ENCODE measurements at places on chromosomes 1 and 21.

- DNase-seq = peak; percentile 26
Measured at GRCh38 chr1:222653178-222653827, 35.4 kb downstream of the MIA3 start.

DNA sequence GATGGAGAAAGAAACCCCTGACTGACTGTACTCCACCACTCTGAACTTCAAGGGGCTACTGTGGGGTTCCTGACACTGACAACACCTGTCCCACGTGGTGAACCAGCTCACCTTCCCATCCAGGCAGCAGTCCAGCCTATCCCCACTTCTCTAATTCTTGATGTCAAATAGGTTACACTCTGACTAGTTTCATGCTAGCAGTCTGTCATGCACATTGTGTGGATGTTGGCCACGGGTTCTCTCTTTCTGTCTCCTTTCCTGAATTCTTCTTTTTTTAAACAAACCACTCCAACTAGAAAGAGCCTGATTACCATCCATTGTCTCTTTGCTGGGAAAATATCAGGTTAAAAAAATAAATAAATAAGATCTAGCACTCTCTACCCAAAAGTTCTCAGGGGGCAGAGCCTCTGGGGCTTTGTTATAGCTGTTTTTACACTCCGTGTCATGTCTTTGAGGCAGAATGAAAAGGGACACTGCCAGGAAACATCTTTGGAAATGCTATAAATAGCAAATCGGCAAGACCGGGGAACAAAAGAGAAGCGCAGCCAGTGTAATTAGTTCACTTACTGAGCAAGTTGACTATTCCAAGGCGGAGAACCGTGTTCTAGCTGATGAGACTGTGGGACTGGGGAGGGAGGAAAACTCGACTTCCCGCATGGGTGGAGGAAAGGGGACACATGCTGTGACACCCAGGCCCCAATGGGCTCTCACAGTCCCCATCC, 356.1 kb downstream of the OMA1 start:
- DNase-seq = no peak

GRCh38 chr1:222616525-222616924, 1.4 kb upstream of the MIA3 start:
- peak; percentile 13 for DNase-seq

- DNase-seq = no peak
Measured at GRCh38 chr1:184771190-184771691, 16.6 kb upstream of the EDEM3 start.

DNA sequence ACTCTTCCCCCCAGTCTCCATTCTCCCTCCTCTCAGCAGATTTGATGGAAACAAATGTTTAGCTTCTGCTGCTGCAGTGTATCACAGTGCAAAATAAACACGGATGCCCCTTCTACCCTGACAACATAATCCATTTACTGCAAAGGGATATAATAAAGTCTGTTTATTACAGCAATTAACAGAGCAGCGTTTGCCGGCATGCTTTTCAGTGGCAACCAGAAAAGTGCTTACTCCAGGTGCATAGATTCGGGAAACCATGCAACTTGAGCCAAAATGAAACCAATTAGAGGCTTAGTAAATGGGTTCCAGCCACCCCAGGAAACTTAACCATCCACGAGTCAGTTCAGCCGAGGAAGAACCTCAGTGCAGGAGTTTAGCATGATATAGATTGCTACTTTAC, 12.9 kb upstream of the LEMD1 start:
- no peak for DNase-seq

DNA sequence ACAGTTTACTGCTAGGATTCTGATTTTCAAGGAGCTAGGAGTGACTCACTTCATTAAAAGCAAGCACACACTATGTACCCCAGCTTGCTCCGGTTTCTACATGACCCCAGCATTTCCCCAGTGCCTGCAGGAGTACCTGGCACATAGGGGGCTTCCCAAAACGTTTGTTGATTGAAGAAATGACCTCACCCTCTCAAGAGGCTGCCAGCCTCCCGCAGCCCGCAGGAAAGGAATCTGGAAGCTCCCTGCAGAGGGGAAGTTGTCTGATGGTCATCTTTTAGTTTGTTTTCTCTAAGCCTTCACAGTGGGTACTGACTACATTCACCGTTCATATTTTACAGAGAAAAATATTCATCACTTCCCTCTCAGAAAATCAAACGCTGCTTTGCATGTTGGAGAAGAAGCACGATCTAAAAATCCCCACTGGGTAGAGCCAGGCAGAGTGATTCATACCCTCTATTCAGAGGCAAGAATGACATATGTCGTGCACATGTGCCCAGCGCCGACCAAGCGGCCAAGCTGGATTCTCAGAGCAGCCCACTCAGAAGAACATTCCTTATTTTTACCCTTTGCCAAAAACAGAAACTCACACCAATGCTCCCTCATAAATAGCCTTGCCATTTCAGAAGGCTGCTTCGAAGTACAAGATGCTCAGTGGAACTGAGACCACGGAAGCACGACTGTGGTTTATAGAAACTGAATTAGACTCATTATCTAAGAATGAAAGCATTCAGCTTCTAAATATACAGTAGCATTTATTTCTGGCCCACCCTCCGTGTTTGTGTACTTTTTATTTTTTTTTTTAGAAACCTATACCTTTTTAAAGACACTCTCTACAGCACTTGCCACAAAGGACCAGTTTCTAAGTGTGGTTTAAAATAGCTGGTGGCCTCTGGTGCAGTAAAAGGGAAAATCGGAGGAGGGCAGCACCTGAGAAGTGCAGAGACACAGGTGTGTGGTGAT, 143.2 kb downstream of the MIS18A start:
- DNase-seq = no peak

- no peak for DNase-seq
Measured at GRCh38 chr1:4709641-4710040, 55.2 kb downstream of the AJAP1 start.

DNA sequence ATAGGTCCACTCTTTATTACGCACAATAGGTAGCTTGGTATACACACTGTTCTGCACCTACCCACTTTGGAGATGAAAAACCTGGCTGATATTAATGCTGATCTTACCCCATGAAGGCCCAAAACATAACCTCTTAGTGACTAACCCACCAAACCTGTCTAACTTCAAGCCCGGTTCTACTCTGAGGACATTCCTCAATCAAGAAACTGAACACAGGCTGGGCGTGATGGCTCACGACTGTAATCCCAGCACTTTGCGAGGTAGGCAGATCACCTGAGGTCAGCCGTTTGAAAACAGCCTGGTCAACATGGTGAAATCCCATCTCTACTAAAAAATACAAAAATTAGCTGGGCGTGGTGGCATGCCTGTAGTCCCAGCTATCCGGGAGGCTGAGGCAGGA, 50.5 kb downstream of the EYA3 start:
- DNase-seq = no peak

- no peak for DNase-seq
Measured at GRCh38 chr1:81920886-81921285, 120.2 kb downstream of the ADGRL2 start.

GRCh38 chr1:84103197-84103992, 40.7 kb upstream of the PRKACB start:
- no peak for DNase-seq

GRCh38 chr1:55418208-55419000, 203.2 kb upstream of the USP24 start:
- no peak for DNase-seq

- no peak for DNase-seq
Measured at GRCh38 chr21:27026501-27026900, 59.6 kb upstream of the ADAMTS5 start.

- DNase-seq = no peak
Measured at GRCh38 chr1:185059950-185060571, 14.7 kb downstream of the RNF2 start.

DNA sequence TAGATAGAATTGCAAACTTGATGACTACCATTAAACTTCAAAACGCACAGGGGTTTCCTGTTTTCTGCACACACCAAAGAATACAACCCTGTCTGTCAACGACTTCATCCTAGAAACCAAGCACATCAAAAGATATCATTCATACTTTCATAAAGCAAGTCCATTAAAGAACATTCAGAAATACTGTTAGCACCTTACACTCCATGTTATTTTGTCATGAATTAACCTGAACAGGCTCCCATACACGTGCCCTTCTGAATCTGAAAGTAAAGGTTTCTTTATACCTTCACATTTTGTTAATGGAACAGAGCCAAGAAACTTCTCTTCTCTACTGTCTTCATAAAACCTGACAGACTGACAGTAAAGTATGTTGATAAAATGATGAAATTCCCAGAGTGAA, 46.1 kb downstream of the PUM1 start:
- peak; percentile 28 for DNase-seq

GRCh38 chr1:9044236-9044635, 18.0 kb upstream of the SLC2A7 start:
- DNase-seq = no peak

DNA sequence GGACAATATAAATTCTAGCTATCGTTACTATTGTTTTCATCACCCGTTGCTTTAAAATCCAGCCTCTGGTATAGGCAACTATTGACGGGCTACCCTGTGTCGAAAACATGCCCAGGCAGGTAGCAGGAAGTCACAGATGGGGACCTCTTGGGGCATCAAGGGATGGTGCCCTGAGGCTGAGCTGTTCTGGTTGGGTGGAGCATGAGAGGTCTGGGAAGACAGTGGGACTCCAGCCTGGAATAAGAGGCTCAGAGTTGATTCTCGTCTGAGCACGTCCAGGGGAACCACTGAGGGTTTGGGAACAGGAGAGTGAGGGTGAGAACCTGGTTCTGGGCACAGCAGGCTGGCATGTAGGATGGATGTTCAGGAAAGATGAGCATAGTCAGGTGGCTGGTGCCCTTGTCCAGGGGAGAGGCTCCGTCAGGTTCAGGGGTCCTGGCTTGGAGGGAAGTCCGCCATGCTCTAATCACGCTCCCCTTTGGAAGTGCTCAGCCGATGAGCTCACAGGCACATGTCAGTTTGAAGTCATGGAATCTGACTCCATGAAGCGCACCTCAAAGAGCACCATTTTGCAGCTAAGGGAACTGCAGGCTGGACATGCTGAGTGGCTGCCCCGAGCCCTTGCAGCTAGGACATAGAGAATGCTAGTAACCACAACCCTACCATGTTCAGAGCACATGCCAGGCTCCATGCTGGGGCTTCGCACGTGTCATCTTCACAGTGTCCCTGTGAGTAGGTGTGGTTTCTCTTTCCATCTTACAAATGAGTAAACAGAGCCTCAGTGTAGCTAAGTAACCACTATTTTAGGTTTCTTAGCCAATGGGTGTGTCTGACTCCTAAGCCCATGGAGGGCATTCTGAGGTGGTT, 21.0 kb downstream of the PCSK9 start:
- DNase-seq = no peak

GRCh38 chr1:213585959-213586586, 401.7 kb upstream of the PROX1 start:
- DNase-seq = no peak

DNA sequence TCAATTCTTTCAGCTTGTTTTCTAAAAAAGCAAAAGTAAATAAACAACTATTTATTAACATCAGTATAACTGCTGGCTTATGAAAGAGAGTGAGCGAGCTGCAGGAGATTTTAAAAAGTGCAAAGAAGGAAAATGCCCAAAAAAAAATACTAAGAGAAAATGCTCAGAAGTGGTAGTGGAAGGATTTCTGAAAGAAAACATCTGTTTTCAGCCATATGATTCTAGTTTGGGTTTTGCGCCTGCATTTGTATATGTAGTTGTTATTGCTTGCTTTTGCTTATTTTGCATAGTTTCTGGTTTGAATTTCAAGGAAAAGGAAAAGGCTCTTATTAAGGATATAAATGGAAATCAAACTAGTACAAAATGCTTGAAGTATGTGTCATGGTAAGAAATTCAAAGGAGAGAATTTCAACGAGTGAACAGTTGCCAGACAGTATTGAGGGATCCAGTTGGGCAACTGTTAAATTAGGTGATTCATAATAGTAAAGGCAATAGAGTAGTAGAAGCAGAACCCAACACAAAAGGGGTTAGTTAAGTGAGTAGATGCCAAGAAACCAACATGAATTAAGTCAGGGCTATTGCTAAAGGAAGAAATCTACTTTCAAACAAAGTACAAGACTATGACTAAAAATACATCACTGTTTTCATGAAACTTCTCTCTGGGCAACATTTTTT, 1.2 kb downstream of the GBP5 start:
- no peak for DNase-seq

DNA sequence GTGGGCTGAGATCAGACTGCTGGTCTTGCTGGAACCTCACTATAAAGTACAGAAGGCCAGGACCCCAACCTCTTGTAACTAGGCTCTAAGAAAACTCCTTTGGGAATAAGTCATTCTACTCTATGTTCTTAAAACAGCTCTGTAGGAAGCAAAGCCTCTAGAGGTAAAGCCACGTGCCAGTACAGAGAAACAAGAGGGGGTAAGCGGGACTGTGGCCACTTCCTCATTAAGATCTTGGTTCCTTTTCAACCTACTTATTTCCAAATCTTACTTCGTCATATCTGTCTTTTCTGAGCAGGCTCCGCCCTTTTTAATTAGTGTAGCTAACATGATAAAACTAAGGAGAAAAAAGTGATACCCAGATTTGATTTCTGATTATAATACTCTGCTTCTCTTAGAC, 3.8 kb downstream of the NCSTN start:
- no peak for DNase-seq

- DNase-seq = no peak
Measured at GRCh38 chr1:168319691-168320090, 39.0 kb downstream of the TBX19 start.

GRCh38 chr1:14778541-14778897, 180.0 kb downstream of the KAZN start:
- DNase-seq = no peak

GRCh38 chr1:107530543-107530942, 389.7 kb downstream of the NTNG1 start:
- DNase-seq = no peak

Data from natural killer cell (primary cell).